ENCODE measurements at places on chromosomes 5 and 9.

DNA sequence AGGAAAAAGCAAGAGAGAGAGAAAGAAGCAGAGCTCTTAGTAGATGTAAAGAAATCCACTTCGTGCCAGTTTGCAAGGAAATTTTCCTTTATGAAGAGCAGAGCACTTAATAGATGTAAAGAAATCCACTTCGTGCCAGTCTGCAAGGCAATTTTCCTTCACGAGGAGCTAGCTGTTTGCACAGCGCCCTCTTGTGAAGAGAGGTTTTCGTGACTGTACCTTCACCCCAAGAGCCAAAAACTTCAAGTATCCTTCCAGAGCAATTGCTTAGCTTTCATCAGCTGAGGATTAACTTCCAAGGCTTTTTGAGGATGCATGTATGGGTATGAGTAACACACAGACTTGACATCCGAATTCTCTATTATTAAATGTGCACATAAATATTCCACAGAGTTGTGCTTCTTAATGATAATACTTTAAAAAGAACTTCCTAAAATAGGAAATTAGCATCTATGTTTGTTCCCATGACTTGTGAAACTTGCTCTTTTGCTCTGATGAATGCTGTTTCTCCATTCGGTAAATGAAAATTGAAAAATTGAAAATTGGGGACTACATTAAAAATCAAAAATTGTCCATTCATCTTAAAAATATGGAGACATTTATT is 525.6 kb downstream of the PDE4D start:
- peak; percentile 28 for DNase-seq

- peak; percentile 24 for DNase-seq
These were observed 4.6 kb downstream of the SLC35A4 start for GRCh38 chr5:140569197-140569596.

DNA sequence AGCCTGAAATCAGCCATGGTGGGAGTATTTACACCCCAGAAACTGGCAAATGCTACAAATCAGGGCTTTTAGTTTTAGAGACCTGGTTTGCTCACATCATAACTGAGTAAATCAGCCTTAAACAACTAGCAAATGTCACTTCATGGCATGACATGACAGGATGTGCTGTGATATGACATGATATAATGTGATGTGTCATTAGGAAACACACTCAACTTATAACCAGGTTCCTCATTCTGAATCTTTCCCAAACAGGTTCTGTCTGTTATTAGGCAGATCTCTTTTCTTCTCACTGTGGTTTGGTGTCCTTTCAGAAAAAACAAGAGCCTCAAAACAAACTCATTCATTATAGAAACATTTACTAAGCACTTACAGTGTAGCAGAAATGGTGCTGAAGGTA is 90.5 kb downstream of the ADAMTS12 start:
- DNase-seq, result no peak

DNA sequence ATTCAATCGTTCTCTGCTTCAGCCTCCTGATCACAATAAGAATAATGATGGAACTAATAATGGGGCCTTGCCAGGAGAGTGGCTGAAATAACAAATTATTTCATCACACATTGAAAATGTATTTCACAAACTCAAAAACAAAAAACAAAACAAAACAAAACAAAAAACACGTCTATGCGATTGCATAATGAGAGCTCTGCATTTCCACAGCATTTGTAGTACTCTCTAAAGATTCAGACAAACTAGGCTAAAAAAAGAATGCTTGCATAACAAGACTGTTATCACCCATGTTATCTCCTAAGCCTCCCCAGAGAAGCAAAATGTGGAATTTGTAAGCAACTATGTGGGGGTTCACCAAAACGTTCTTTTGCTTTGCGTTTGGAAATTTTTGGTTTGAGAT is 48.1 kb downstream of the PRELID2 start:
- no peak for DNase-seq

GRCh38 chr9:105154723-105155191 is 89.7 kb upstream of the SLC44A1 start:
- no peak for DNase-seq

DNA sequence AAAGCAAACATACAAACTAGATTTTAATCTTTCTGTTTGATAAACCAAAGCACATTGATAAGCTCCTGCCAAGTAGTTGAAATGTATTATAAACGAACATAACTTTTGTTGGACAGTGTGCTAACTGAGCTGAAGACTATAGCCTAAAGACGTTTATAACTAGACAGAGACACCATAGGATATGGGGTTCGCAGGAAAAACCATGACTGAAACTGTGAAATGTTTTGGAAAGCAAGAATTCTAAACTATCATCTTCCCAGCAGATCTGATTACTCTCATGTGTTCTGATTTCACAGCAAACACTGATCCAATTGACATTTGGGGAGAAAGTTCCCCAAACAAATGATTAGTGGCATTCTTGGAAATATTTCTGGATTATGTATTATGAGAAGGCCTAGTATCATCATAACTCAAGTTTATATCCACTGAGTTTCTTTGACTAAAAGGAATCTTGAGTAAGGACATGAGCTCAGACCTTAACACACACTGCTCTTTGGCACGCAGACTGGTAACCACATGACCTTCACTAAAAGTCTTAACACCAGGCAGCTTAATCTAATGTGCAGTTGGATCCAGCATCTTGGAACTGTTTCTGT is 375.2 kb downstream of the ZNF608 start:
- DNase-seq, result no peak

DNA sequence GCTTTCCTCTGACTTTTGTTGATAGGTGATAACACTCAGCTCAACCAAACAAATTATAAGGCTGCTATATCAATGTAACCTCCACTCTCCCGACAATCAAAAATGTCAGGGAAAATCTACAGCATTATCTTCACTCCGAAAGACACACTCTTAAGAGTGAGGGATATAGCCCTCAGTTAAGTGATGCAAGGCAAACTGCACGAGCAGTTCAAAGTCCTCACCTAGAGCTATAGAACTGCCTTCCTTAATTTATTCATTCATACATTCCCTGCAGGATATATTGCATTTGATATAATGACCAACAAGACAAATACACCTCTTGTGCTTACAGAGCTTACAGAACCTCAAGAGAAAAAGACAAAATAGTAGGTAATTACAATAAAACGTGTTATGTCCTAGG is 378.1 kb downstream of the ELAVL2 start:
- no peak for DNase-seq

- DNase-seq, result no peak
These were observed 88.4 kb upstream of the HSPA9 start for GRCh38 chr5:138663561-138663960.

DNA sequence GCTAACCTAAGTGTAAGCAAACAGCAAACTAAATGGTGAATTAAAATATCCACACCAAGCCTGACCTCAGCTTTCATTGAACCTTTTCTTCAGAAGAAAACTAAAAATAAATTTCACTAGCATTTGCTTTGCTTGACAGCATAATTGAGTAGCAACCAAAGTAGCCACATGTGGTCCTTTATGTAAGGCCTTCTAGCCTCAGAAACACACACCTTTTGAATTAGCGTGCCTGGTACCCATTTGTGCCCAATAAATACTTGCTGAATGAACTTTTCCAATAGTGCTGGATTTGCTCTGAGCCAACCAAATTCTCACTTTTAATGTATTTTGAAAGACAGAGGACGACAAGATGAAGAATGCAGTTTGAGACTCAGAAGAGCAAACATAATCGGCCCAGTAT is 2.1 kb upstream of the NIPBL start:
- no peak for DNase-seq

GRCh38 chr5:61228229-61228628 is 66.0 kb upstream of the SMIM15 start:
- no peak for DNase-seq

GRCh38 chr9:10523164-10523563 is 89.6 kb downstream of the PTPRD start:
- DNase-seq, result no peak

DNA sequence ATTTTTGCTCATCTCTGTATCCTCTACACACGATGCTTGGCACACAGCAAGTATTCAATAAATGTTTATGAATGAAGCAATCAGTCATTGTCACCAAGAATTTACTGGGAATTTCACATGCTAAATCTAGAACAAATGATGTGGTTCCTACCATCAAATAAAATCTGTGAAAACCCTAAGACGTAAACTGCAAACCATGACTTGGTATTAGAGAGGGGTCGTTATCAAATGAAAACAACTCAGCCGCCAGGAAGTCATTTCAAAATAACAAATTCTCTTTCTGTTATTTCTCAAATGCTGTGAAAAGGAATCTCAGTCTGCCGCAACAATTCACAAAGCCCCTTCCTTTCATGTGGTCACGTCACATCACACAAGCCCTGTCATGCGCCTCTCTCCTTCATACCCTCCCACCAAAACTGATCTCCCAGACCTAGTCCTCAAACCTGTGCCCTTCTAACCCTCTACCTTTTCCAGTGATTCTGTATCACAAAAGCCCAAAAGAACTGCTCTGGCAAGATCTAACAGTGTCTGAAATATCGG is 173.6 kb downstream of the DEPDC1B start:
- DNase-seq, result no peak

GRCh38 chr9:36086442-36086841 is 49.7 kb downstream of the RECK start:
- DNase-seq, result no peak

- no peak for DNase-seq
These were observed 32.8 kb downstream of the COL23A1 start for GRCh38 chr5:178557416-178557815.

- DNase-seq, result no peak
These were observed 4.6 kb upstream of the CCNI2 start for GRCh38 chr5:132742626-132743025.

DNA sequence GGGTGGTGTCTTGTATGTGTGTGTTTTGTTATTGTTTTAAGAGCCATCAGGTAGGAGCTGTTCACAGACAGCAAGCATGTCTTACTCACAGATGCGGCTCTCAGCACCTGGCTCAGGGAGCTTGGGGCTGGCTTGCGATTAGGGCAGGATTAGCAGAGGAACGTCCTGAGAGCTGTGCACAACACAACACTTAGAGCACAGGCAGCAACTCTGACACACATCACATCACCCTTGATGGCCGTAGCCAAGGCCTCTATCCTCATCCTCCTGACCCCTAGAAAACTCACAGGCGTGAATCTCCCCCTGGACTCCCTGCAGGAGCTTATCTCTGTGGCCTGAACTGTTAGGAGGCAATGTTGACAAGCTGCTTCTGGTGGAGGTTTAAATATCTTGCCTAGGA is 7.1 kb upstream of the IL17B start:
- DNase-seq, result no peak

DNA sequence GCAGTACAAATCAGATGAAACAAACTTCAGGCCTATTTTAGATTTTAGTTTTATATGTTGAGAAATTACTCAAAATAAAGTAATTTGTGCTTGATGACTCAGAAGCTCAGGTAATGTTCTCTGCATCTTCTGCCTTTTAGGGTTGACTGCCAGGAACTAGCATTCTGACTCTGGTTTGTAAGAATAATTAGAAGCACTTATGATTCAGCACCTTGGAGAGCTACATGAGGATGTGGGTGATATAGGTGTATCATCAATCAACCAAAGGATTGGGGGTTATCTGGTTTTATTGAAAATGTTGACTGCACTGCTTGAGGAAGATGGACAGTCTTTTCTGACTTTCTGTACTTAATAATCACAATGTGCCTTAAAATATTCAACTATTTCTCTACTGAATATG is 118.7 kb upstream of the SGCD start:
- no peak for DNase-seq

DNA sequence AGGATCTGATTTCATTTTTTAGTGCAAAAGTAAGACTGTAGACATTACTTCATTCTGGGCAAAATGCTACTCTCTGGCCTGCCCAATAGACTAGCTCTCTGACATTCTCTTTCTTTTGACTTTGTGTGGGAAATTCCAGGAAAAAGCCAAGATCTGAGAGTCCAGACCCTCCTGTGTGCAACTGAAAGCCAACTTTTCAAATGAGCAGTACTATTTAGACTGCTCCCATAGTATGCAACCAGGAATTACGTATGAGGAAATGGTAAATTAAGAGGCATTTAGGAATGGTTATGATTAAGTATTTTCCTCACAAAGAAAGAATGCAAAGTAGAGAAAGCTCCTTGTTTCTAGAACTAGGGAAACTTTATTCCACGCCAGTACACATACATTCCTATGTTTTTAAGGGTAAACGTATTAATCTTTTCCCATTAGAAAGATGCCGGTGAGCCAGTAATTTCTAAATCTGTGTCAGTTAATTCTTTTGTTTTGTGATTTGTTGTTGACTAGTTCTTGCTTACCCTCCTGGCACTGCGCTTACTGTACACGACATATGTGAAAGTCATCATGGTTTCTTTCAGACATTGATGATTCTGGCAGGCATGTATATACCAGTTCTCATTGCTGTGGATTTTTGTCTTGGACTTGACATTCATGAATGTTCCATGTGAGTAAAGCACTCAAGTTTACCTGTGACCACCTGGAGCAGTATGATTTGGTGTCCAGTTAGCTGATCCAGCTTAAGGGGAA is 56.0 kb downstream of the AOPEP start:
- no peak for DNase-seq

GRCh38 chr9:112377087-112377486 is 2.8 kb upstream of the HSDL2 start:
- no peak for DNase-seq

GRCh38 chr5:138565100-138565821 is 9.9 kb downstream of the HSPA9 start:
- DNase-seq, result peak; percentile 78

- DNase-seq, result no peak
These were observed 6.4 kb downstream of the SEPTIN8 start for GRCh38 chr5:132770476-132771159.

DNA sequence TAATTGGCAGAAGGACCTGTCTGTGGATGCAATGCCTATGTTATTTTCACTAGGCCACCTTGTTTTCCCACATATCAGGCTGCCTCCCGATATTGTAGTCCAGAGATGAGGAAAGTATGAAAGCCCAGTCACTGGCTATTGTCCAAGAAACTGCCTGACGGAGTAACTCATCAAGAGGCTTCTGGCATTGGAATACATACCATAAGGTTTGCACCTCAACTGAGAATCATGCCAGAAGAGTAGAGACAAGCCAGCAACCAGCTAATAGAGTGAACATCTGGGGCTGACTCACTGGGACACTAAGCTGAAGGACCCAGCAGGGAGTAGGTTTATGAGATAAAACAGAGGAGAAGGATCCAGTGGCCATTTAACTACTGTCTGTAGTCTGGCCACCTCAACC is 137.2 kb upstream of the FST start:
- DNase-seq, result no peak

- DNase-seq, result no peak
These were observed 36.5 kb downstream of the PLEKHG4B start for GRCh38 chr5:128446-128845.

- peak; percentile 74 for DNase-seq
These were observed 30.4 kb downstream of the CAMK4 start for GRCh38 chr5:111254613-111255012.

GRCh38 chr5:2013301-2014057 is 130.8 kb upstream of the IRX4 start:
- DNase-seq, result no peak

Data from central memory CD4-positive, alpha-beta T cell (primary cell).